ENCODE measurements at places on chromosomes 2 and 18.

DNA sequence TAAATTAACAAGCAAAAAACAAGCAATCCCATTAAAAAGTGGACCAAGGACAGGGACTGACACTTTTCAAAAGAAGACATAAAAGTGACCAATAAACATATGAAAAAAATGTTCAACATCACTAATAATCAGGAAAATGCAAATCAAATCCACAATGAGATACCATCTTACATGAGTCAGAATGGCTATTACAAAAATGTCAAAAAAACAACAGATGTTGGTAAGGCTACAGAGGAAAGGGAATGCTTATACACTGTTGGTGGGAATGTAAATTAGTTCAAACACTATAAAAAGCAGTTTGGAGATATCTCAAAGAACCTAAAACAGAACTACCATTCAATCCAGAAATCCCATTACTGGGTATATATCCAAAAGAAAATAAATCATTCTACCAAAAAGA is 78.2 kb downstream of the SUCLG1 start:
- no peak for DNase-seq

- DNase-seq = no peak
Measured at GRCh38 chr2:232532419-232532818, 6.5 kb downstream of the CHRND start.

GRCh38 chr18:69326094-69326493 is 74.6 kb upstream of the DOK6 start:
- no peak for DNase-seq

- peak; percentile 84 for DNase-seq
Measured at GRCh38 chr18:59954755-59955156, 55.0 kb downstream of the PMAIP1 start.

DNA sequence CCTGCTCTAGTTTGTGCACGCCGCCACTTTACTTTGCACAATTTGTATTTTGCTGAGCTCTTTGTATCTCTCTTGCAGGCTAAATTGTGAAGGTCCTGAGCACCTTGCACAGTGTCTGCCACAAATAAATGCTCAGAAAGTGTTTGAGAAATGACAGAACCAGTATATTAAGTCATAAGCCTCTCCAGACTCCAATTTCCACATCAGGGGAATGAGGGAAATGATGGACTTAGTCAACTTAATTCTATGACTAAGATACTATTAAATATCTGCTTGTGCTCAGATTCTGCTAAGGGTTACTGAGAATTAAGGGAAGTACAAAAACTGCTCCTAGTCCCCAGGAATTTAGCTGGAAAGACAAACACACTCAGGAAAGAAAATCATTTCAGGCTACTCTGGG is 239.1 kb upstream of the SLC14A2 start:
- DNase-seq = no peak

DNA sequence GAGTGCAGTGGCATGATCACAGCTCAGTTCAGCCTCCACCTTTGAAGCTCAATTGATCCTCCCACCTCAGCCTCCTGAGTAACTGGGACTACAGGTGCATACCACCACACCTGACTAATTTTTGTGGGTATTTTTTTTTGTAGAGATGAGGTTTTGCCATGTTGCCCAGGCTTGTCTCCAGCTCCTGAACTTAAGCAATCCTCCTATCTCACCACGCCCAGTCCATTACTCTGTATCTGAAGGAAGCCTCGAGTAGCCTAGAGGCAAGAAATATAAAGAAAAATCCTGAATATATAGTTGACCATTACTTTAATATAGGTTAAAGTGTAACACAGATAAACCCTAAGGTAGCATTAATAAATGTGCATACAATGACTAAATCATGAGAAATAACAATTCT is 686.8 kb upstream of the PIK3C3 start:
- no peak for DNase-seq

- no peak for DNase-seq
Measured at GRCh38 chr2:8543383-8544170, 138.3 kb upstream of the ID2 start.

DNA sequence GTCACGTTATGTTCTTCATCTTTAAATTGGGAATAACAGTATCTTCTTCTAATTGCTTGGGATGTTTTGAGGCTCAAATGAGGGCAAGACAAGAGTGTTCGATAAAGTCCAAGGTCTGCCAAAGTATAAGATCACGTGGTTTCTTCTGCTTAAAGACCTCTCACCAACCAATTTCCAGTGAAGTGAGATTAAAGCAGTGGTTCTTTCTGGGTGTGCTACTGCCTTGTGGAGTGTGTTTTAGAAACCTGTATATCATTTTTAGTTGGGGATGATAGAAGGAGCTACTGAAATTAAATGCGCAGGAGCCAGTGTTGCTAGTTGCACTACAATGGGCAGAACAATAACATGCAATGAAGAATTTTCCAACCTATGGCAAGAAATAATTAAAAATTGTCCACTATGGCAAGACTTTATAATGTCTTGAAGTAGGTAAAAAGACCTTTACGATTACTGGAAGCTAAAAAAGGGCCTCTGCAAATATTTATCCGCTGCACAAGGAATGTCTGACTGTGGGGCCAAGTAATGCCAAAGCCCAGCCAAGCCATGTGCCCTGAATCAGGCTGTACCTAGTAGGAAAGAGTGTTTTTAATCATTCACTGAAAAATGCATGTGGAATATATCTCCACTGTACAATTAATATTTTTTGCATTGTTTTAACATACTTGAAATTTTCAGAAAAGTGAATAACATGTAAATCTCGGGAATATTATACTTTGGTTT is 244.5 kb upstream of the REG3G start:
- DNase-seq = no peak

- no peak for DNase-seq
Measured at GRCh38 chr2:182920631-182921056, 54.2 kb upstream of the FRZB start.

- no peak for DNase-seq
Measured at GRCh38 chr2:239734436-239735005, 290.6 kb downstream of the NDUFA10 start.

Measured in HCT116 (cell line).